ENCODE measurements at places on chromosomes 7 and 10.

DNA sequence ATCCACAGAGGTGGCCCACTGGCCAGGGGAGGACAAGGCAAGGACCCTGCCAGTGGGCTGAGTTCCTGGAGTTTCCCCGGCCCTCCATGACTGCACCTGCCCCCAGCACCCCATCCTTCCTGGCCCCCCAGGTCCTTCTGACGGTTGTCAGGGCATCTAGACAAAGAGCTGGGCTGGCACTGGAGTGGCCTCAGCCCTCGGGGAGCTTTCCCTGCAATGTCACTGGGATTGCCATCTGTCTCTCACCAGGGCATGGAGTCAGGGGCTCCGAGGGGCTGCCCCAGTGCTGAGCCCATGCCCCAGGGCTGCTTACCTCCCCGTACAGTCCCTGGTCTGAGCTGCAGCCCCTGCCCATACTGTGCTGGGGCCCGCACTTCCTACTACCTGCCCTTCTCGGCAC is 446.5 kb upstream of the MKI67 start:
- DNase-seq = no peak

GRCh38 chr10:104639590-104640338 is 1.3 kb upstream of the SORCS3 start:
- DNase-seq = no peak

DNA sequence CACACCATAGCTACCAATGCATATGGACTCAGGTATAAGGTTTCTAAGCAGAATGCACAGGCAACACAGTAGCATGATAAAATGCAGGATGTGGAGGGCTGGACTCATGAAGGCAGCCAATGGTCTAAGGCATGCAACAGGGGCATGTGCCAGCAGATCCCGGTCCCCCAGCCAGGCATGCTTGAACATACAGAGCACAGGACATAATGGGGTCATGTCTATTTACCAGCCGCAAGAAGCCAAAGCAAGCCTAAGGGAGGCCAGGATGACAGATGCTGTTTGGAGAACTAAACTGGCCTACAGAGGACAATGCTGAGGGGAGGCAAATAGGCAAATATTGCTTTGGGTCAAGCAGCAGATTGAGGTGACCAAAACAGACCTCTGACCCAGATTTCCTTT is 60.0 kb upstream of the PDLIM1 start:
- no peak for DNase-seq

DNA sequence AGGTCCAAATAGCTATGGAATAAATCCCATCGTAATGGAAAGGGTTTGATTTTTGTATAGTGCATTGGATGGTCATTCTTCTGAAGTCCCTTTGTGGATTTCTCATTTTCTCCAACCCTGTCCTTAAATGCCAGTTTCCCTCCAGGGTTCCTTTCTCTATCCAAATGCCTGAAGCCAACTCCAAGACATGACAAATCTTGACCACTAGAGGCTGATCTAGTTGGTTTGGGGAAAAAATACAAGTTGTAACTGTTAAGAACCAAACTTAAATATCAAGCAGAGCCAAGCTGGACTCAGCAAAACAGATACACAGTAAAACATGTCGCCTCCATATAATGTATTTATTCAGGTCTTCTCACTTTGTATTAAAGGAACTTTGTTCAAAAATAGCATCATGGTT is 28.7 kb downstream of the FRMD4A start:
- DNase-seq = no peak

- no peak for DNase-seq
These were observed 643.8 kb downstream of the SORCS1 start for GRCh38 chr10:106520698-106521097.

DNA sequence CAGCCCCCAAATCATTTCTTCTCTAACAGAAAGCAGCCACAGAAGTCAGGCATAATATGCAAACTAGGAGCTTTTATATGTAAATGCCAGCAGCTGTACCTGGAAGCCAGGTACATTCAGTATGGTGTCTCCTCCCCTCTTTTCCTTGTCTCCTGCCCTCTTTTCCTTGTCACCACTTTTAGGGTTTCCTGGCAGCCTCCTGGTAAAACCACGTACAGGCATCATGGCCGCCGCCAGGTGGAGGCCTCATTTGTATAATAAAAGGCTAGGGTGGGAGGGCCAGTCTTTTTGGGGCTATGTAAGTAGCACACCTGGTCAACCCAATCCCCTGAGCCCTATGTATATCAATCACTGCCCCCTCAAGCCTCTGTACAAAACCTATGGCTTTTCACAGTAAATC is 28.7 kb downstream of the PDZD8 start:
- no peak for DNase-seq

DNA sequence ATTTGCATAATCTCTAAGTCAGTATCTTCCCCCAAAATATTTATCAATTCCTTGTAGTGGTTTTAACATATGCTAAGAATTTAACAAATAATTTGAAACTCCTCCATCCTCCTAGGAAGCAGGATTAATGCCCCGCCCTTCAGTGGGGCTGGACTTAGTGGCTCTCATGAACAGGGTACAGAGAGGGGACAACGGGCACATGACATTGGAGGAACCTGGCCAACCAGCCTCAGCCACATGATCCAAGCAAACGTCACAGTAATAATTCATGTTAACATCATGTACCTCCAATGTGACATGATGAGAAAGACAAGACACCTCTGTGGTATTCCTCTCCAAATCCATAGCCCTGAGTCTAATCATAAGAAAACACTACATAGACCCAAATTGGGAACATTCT is 50.5 kb downstream of the NUDCD3 start:
- DNase-seq = no peak

DNA sequence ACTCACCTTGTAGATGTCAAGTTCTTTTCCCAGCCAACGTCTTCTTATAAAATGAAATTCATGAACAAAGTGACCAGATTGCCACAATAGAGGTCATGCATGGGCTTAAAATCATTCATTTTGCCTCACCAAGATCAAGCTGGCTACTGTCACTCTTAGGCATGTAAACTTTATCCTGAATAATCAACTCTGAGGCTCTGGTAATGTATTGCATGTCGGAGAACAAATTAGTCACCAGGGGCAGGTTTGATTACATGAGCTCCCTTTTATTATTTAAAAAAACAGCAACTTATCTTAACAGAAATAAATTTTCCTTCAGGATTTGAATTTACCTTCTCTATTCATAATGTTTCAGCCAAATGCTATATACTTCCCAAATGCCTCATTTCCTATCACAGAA is 112.9 kb upstream of the SP4 start:
- DNase-seq = no peak

DNA sequence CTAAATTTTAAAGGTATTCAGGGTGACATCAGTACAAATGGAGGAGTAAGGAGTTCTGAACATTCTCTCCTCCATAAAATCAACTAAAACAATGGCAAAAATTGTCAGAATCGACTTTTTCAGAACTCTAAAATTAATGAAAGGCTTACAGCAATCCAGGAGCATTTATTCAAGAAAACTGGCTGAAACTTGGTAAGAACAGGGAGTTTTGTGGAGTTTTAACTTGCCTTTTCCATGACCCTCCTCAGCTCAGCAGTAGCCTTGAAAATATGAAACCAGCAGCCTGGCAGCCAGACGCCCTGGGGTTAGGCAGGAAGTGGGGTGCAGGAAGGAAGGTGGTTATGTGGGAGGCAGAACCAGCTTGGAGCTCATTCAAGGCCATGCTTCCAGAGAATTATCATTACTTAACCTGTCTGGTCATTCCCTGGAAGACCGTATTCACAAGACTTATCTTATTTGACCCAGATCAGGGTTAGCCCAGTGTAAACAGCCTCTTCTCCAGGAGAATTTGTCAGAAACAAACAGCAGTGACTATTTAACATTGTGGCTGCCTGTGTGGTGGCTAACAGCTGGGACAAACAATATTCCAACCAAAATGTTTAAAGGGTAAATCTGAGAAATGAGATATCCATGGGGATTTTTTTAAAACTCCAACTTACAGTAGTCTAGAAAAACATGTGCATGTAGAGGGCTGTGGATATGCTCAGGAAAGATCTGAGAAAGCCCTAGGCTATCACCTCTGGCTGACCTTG is 75.7 kb upstream of the MACROH2A2 start:
- DNase-seq = no peak

- no peak for DNase-seq
These were observed 4.7 kb upstream of the CYP17A1 start for GRCh38 chr10:102841827-102842345.

GRCh38 chr7:2754086-2754485 is 66.1 kb downstream of the AMZ1 start:
- no peak for DNase-seq

- DNase-seq = no peak
These were observed 212.6 kb downstream of the CACNA2D1 start for GRCh38 chr7:82230811-82231581.

DNA sequence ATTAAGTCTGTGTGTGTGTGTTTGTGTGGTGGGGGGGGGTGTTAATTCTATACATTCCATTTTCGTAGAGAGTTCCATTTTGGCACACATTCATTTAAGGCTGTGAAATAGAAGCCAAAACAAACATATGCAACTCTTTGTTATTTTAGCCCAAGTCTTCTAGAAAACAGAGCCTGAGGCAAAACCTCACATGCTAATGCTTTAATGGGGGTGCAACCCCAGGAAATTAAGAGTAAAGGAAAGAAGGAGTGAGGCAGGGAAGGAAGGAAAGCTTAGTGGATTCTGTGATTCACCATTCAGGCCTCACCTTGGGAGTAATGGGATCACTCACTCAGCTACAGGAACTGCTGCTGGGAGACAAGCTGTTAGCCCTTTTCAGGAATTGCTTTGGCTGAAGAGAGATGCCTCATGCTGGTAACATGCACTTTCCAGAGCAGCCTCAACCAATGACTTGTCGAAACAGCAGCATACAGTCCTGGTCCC is 73.0 kb upstream of the CTTNBP2 start:
- no peak for DNase-seq

DNA sequence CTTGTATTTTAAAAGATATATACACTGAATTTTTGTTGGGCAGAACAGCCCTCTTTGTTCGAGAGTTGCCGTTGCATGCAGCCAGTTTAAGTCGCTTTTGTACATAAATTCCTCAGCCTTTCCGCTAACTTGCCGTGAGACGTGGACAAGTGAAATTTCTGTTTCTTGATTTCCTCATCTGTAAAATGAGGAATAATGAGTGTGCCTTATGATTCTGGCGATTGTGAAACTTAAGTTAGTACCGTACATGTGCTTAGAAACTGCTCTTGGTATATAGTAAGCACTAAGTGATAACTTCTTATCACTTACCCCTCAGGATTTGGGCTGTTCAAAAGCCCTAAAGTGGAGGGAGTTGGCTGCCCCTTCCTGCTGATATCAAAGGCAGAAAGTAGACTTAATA is 1.4 kb downstream of the CCNJ start:
- DNase-seq = no peak

- DNase-seq = no peak
These were observed 5.3 kb downstream of the BMI1 start for GRCh38 chr10:22326145-22326702.

DNA sequence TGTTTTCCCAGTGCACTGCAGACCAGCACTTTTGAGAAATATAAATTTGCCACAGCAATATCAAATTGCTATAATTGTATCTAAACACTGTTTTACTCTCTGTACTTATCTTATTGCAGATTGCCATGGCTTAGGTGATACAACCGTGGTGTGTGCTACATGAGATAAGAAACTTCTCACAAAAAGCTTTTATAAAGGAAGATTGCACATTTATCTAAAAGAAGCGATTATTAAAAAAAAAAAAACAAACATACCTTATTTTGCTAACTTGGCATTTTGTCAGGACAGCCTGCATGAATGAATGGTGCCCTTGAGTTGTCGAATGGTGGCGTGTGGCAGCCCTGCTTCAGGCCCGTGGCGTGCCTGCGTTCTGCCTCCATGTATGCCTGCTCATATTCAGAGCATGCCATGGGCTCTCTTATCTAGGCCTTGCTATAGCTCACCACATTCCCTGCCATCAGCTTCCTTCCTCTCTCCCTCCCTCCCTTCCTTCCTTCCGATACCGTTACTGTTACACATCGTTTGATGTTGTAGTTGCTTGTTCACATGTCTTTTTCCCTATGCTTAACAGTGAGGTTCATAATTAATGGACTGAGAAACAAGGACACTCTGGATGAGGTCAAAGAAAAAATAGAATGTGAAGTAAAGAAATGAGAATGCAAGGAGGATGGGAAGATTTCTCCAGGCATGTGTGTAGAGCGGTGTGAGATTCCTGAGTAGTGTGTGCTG is 34.9 kb downstream of the PRKAR2B start:
- DNase-seq = no peak

GRCh38 chr10:119190954-119191785 is 12.6 kb upstream of the PRDX3 start:
- no peak for DNase-seq

GRCh38 chr10:86733260-86733671 is 23.2 kb upstream of the BMPR1A start:
- DNase-seq = no peak

DNA sequence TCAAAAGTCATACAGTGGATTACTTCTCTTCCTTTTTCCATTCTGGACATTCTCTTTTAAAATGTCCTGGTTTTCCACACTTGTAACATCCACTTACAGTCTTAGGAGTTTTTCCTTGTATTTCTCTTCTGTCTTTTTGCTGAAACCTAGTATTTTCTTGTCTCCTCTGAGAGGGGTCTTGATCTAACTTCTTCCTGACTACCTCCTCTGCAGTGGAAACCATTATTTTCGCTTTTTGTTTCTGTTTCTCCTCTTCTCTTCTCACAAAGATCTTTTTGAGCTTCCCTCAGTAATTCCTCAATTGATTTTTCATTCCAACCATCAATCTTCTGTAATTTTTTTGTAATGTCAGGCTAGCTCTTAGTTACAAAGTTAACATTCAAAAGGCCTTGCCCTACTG is 23.7 kb upstream of the ELOVL3 start:
- no peak for DNase-seq
